HT1080 (cell line): ENCODE measurements at places on chromosomes 16 and 17. TPM values are rescaled to one million over a fixed set of nuclear protein-coding genes. Genes with fewer than 3 reads are reported as not detected.

The MYL4 gene
- total RNA-seq = not detected in 2 replicates

DNA sequence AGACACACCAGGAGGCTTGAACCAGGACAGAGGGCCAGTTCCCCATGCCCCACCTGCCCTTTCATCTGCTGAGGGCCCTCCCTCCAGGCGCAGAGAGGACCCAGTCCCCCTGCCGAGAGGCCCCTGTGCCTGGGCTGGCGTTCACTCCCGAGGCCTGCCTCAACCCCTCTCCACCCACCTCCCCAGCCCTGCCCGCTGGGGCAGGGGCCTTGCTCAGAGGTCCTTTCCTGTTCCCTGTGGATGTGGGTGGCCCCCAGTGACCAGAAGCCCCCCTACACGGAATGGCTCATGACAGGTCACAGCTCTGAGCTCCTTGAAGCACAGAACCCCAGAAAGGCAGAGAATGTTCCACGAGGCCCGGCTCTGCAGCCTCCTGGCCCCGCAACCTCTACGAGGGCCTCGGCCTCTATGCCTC is 6.7 kb downstream of the TMC6 start:
- DNase-seq = no peak

DNA sequence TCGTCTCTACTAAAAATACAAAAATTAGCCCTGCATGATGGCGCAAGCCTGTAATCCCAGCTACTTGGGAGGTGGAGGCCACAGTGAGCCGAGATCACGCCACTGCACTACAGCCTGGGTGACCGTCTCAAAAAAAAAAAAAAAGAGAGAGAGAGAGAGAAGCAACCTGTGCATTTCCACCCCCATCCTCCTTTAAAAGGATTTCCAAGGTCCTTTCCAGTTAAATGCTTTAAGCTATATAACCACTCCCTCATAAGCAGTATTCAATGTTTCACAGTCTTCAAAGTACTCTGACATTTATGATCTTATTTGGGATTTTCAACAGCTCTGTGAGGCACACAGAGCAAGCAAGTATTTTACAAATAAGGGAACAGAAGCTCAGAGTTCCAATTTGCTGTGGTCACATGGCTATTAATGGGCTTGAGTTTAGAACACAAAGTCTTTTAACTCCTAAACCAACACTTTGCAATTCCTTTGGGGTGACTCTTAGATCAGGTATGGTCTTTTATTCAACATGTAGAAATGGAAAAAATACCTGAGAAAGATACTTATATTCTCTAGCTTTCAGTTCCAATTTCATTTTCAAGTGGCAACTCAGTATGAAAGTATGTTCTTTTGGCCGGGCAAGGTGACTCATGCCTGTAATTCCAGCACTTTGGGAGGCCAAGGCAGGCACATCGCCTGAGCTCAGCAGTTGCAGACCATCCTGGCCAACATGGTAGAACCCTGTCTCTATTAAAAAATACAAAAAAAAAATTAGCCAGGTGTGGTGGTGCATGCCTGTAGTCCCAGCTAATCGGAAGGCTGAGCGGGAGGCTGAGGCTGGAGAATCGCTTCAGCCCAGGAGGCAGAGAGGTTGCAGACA is 31.3 kb downstream of the SPOP start:
- DNase-seq = peak; percentile 88

GRCh38 chr17:59167571-59168001 is 12.0 kb downstream of the PRR11 start:
- DNase-seq = peak; percentile 74

The SOX15 gene
- 0.31 and 1.8 TPM in 2 replicates for total RNA-seq

GRCh38 chr17:57102122-57102521 is 17.1 kb downstream of the AKAP1 start:
- DNase-seq = no peak

The CDR2L gene
- 3.6 and 3.8 TPM in 2 replicates for total RNA-seq

DNA sequence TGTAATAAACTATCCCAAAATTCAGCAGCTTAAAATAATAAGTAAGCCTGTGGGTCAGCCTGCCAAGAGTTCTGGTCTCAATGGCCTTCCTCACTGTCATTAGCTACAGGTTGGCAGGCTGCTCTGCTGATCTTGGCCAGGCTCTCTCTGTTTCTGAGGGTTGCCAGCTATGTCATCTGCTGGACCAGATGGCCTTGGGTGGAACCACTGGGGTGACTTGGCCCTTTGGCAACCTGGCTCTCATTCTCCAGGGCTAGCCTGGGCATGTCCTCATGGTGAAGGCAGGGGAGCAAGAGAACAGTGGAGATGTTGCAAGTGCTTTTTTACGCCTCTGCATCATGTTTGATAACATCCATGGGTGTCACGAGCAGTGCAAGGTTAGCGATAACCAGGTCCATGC is 13.9 kb downstream of the ITGAM start:
- DNase-seq = no peak

DNA sequence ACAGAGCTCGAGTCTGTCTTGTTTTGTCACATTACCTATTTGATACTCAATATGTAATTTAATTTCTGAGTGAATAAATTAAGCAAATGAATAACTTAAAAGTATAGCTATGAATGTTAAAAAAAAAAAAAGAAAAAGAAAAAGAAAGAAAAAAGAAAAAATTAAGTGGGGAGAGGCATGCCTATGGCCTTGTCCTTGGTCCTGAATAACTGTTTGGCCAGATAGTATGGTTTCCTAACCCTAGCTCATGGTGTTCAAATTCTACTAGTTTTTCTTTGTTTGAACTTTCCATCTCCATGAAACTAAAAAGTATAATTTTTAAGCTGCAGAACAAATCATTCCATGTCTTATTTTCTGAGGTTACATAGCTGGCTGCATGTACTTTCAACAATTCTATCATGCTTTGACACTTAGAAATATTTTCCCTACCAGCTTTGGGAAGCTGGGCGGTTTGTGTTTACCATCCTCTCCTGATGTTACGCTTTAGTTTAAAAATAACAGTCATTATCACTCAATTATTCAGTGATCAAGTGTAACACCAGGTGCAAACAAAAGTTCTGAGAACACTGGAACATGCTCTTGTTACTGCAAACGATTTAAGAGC is 31.8 kb downstream of the TOX3 start:
- no peak for DNase-seq

The SPATA22 gene
- total RNA-seq = not detected in 2 replicates

The SDK2 gene
- total RNA-seq = 0.20 and 0.39 TPM in 2 replicates

The KRT17 gene
- 0.72 and 1.6 TPM in 2 replicates for total RNA-seq

The GSG1L gene
- not detected in 2 replicates for total RNA-seq

GRCh38 chr17:17780922-17781590 is 55.7 kb downstream of the SREBF1 start:
- peak; percentile 52 for DNase-seq

DNA sequence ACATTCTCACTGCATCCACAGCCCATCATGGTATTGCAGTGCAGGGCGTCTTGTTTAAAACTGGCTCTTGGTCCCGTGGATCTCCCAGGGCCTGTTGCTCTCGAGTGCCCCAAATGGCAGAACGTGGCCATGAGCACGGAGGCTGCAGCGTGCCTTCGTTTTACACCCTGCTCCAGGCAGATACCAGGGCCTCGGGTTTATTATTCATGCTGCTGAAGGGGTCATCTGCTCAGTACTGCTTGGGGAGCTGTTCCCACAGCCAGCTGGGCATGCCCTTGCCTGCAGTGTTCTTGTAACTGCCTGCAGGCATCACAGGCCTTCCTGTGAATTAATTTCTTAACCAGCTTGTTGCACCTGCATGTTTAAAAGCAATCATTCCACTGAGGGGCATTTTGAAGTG is 129.7 kb upstream of the CHMP6 start:
- no peak for DNase-seq

DNA sequence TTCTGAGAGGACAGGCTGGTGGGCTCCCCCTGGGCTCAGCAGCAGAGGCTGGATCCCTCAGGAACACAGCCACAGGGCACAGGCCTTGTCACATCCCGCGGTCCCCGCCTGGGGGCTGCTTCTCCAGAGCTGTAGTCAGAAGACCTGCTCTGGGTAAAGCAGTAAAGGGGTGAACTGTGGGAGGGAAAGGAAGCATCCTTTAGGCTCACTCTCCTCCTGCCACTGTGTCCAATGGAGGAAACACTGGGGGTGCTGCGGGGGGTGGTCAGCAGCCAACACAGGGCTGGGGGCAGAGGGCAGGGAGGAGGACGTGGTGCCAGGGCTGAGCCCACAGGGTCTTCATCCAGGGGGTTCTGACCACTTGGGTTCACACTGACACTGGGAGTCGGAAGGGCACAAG is 5.0 kb upstream of the SLC38A8 start:
- DNase-seq = no peak

DNA sequence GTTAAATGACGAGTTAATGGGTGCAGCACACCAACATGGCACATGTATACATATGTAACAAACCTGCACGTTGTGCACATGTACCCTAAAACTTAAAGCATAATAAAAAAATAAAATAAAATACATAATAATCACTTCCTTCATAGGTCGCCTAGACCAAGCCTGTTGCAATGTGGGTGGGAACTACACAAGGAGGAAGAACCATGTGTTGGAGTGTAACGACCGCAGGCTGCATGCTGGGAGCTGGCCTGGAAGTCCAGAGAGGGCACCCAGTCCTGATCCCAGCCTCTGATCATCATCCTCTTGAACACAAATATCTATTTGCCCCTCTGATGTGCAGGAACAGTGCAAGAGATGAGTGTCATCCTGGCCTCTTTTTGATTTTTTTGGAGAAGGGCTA is 224.7 kb upstream of the ASIC2 start:
- no peak for DNase-seq

The NLRC3 gene
- under 0.01 and 0.11 TPM in 2 replicates for total RNA-seq

DNA sequence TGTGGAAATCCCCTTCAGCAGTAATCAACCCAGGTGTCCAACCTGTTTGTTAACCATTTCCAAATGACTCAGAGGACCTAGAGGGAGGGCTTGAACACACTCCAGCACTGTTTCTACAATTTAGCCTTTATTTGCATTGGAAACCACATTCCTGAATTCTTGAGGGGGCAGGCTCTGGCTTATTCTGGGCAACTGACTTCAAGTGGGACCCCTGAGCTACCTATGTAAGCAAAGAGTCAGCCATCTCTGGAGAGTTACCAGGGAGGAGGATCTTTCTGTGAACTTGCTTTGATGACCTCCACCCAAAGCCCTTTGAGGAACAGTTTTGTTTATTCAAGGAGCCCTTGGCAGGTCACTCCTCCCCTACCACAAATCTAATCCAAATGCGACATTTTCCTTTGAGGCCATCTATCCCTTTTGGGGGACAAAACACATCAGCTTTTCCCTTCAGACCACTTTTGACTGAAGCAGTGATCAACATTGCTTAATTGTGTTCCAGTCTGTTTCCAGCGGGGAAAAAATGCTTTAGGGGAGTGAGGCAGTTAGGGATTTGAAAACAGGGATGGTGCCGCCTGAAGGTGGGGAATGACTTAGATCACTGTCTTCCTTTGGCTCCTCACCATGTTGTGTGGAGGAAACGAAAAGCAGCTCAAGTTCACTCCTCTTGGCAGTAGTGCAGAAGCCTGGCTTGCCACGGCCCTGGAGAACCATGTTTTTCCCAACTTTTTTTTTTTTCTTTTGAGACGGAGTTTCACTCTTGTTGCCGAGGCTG is 46.2 kb downstream of the TUBD1 start:
- peak; percentile 82 for DNase-seq

DNA sequence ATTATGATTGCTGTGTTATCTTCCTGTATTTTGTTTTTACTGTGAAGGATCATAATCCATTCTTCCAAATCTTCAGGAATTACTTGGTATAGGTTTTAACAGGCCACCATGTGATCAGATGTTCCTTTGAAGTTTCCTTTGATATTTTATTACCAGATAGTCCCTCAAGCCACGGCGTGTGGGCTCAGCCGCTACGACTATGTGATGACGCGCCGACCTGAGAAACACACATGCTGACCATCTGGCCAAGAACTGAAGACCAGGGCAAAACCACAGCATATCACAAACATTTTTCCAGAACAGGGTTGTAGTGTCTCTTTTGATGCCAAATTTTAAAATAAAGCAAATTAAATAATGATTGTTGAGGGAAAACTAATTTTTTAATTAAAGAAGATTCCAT is 47.3 kb downstream of the ZCCHC14 start:
- DNase-seq = no peak

The TVP23C gene
- total RNA-seq = 4.8 and 5.9 TPM in 2 replicates

GRCh38 chr17:81712468-81713003 is 452 bp downstream of the SLC25A10 start:
- DNase-seq = peak; percentile 46

The ATP2A3 gene
- total RNA-seq = 0.03 TPM in 1 of 2 replicates, not detected in the other

The ITGA2B gene
- not detected in 2 replicates for total RNA-seq

DNA sequence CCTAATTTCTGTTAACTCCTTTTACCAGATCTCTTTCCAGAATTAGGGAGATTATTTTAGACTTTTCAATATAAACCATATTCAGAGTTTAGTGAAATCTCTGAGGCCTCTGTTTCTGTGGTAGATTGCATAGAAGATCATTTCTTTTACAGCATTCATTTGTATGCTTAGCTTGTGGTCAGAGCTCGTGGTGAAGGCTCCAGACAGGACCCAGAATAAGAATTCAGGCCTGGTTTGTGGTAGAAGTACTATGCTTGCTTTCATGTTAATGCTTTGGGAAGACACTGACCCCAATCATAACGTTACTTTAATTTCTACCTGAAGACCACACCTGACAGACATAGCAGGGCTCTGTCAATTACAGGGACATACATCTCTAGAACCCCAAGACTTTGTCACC is 258.1 kb downstream of the FTO start:
- no peak for DNase-seq

The MEIOC gene
- 0.02 and 0.03 TPM in 2 replicates for total RNA-seq

The STX1B gene
- 1.0 and 2.1 TPM in 2 replicates for total RNA-seq
